ENCODE measurements at places on chromosomes 6 and 20. TPM values are rescaled to one million over a fixed set of nuclear protein-coding genes. Genes with fewer than 3 reads are reported as not detected.
A peak's percentile ranks its signal among the peaks of the same experiment; 100 is the strongest.

The ERVFRD-1 gene
- not detected for total RNA-seq

The GGTLC1 gene
- total RNA-seq: not detected

The TPBG gene
- 46.8 TPM for total RNA-seq

The OLIG3 gene
- not detected for total RNA-seq

The MYLK4 gene
- total RNA-seq: 0.76 TPM

The GINS1 gene
- total RNA-seq: 31.5 TPM

The AVP gene
- total RNA-seq: not detected

The LINC00237 gene
- total RNA-seq: not detected

The POLR3F gene
- total RNA-seq: 17.7 TPM

The CD2AP gene
- total RNA-seq: 33.4 TPM

The TSPO2 gene
- not detected for total RNA-seq

The SIRPB2 gene
- not detected for total RNA-seq

The PTGIS gene
- total RNA-seq: 0.07 TPM

The GLP1R gene
- total RNA-seq: not detected

DNA sequence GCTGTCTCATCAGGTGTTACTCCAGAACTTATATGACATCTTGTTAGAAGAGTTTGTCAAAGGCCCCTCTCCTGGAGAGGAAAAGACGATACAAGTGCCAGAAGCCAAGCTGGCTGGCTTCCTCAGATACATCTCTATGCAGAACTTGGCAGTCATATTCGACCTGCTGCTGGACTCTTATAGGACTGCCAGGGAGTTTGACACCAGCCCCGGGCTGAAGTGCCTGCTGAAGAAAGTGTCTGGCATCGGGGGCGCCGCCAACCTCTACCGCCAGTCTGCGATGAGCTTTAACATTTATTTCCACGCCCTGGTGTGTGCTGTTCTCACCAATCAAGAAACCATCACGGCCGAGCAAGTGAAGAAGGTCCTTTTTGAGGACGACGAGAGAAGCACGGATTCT is 43.7 kb upstream of the SMIM28 start:
- DNase-seq: no peak

DNA sequence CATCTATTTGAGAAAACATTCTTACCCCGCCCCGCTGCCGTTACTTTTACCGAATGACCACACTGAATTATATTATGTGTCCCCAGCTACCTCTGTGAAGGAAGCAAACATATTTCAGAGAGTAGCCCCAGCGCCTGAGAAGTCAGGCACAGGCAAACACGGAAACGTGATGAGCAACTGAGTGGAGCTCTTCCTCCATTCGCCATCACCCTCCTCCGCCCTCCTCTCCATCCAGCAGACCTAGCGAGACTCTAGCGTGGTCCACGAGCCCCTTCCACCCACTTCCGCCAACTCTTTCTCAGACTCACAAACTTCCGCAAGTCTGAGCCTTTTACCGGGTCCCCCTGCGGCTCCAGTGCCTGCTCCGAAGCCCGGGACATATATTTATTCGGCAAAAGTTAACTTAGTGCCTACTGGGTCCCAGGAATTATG is 582 bp downstream of the SNRPB start:
- DNase-seq: peak; percentile 72

- DNase-seq: peak; percentile 70
These were observed at the start of gene SLC29A1 for GRCh38 chr6:44223319-44224028. Gene SLC29A1, plus strand, starts transcription at chr6:44223595. Its CDS starts 3,719 bp downstream, at chr6:44227314.

DNA sequence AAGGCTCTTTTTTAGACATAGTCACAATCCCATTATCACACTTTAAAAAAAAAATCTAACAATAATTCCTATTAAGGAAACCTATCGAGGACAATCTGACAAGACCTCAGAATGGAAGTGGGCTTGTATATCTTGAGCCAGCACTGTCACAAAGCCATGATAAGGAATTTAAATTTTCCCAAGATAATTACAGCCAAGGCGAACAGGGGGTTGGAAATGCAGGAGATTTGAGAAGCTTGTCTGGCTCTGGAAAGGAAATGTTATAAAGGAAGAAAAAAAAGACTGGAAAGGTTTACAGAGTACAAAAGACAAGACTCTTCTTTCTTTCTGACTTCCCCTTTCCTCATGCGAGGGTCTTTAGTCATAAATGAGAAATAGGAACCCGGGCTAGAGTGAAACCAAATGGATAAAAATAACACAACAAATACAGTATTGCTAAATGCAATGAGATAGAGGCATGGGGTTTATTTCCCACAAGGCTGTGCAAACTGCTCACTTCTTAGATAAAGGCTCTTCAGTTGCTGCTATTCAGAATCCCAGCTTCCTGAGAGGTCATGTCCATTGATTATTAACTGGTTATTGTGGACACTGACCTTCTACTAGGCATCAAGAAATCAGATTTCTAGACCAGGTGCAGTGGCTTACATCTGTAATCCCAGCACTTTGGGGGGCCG is 13.4 kb upstream of the GHRH start:
- no peak for DNase-seq

GRCh38 chr20:21272279-21272678 is 30.9 kb upstream of the XRN2 start:
- DNase-seq: peak; percentile 47

DNA sequence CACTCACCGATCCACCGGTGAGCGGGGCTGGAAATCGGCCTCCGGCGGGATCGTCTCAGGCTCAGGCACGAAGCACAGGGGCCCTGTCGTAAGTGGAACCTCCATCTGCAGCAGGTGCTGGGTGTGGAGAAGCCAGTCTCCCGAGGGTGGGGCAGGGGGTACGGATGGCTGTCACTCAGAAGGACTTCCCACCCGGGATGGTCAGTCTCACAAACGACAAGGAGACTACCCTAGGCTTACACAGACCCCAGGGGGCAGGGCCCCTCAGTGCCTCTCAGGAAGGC is 27.8 kb downstream of the YTHDF1 start:
- DNase-seq: no peak

GRCh38 chr6:35391240-35391968 is 49.0 kb downstream of the PPARD start:
- peak; percentile 99 for DNase-seq

GRCh38 chr20:39646874-39647413 is 684.8 kb downstream of the DHX35 start:
- DNase-seq: no peak

GRCh38 chr20:25259358-25259757 is 11.5 kb downstream of the PYGB start:
- DNase-seq: no peak

- DNase-seq: peak; percentile 93
These were observed 255.5 kb downstream of the CDC5L start for GRCh38 chr6:44642870-44643522.

- DNase-seq: no peak
These were observed 39.7 kb upstream of the TULP1 start for GRCh38 chr6:35552285-35552917.

DNA sequence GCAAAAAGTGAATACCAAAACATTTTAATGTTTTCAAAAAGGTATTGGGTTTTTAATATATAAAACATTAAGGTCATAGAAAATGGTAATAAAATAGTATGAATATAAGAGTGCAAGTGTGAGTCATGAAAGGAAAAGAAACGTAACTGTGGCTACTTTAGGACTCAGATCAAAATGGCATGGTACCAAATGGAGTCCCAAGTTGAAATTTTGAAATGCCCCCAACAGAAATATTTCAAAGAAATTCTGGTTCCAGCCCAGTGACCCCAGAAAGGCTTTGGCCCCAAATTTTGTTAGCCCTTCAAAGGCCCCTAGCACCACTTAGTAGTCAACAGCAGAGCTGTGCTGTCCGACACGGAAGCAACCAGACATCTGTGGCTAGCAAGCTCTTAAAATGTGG is 6.0 kb downstream of the COL12A1 start:
- DNase-seq: peak; percentile 57

GRCh38 chr6:46104209-46104608 is 25.6 kb upstream of the ENPP4 start:
- DNase-seq: no peak

GRCh38 chr20:54093423-54094267 is 23.3 kb upstream of the BCAS1 start:
- no peak for DNase-seq

GRCh38 chr20:56360133-56360907 is 1.5 kb downstream of the FAM210B start:
- no peak for DNase-seq

- DNase-seq: peak; percentile 90
These were observed 374.4 kb downstream of the UTRN start for GRCh38 chr6:144659202-144660182.

- no peak for DNase-seq
These were observed 115.6 kb upstream of the PTPN1 start for GRCh38 chr20:50394569-50394968.

DNA sequence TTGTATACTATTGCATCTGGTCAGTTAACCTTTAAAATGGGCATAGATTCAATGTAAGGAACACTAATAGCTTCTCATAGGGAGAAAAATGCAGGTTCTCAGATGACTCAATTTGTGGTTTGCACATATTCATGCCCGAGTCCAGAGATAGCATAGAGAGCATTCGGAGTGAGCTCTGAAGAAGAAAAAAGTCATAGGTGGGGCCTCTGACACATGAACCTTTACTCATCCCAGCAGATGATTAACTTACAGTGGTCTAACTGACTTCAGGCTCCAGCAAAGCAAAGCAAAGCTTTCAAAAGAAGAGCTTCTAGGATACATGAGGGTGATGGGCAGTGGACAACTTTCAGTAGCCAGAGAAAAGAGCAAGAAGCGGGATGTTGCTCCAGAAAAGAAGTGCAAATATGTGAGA is 55.3 kb upstream of the BTN3A2 start:
- DNase-seq: peak; percentile 94

- no peak for DNase-seq
These were observed 103.4 kb downstream of the ERMARD start for GRCh38 chr6:169854813-169855212.

DNA sequence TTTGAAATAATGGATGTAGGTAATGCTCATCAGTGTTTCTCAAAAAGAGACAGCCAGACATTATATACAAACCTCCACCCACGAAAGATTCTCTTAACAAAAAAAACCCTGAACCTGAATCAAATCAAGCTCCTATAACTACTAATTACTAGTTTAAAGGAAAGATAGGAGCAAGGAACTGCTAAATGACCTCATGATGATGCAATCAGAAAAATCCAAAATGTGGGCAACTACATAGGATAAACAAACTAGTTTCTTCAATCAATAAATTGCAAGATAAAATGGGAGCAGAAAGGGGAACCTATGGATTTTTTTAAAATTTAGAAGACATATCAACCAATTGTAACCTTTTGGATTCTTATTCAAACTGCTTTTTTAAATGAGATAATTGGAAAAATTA is 43.2 kb upstream of the TMEM30A start:
- no peak for DNase-seq

DNA sequence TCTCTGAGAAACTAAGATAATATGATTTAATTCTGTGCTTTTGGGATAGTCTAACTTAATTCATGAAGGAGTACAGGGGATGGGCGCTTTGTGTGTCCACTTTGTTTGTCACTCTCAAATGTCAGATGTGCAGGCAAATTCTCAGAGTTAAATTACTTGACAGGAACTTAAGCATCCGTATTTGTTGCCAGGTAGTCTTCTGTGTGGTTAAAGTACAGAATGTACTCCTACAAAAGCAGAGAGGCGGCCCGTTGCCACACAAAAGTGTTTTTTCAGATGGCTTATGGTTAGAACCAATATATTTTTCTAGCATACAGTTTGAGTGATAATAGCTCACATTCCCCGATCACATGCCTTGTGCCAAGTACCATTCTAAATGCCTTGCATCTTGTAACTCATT is 234.4 kb downstream of the LAMA2 start:
- no peak for DNase-seq

- DNase-seq: no peak
These were observed 16.1 kb downstream of the GHRH start for GRCh38 chr20:37245216-37246150.

- DNase-seq: peak; percentile 62
These were observed 26.6 kb upstream of the C6orf58 start for GRCh38 chr6:127550403-127550802.

- DNase-seq: no peak
These were observed 3.0 kb upstream of the IL17A start for GRCh38 chr6:52183131-52183713.
